Nephron progenitor cell (in vitro differentiated cells): ENCODE measurements at places on chromosomes 16 and 17.
A peak's percentile ranks its signal among the peaks of the same experiment; 100 is the strongest.

GRCh38 chr17:61880589-61881102, 17.3 kb upstream of the BRIP1 start:
- no peak overlapping the region for H3K27ac ChIP-seq
- H3K4me3 ChIP-seq: no peak overlapping the region
- H3K4me1 ChIP-seq: no peaks in the 10 kb centered on the region
- H3K27me3 ChIP-seq: no peaks in the 10 kb centered on the region
- no peak for DNase-seq

DNA sequence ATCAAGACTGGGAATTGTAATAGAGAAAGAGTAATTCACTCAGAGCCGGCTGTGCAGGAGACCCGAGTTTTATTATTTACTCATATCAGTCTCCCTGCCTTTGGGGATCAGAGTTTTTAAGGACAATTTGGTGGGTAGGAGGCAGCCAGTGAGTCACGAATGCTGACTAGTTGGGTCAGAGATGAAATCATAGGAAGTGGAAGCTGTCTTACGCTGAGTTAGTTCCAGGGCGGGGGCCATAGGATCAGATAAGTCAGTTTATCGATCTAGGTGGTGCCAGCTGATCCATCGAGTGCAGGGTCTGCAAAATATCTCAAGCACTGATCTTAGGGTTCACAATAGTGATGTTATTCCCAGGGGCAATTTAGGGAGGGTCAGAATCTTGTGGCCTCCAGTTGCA, 20.2 kb upstream of the GUCY2D start:
- H3K36me3 ChIP-seq: no peaks in the 10 kb centered on the region
- no peak overlapping the region for H3K4me3 ChIP-seq
- H3K4me1 ChIP-seq: peaks cover 1% of the 10 kb centered on the region

- H3K4me3 ChIP-seq: no peak overlapping the region
- peak overlapping the region; percentile 66 for H3K27ac ChIP-seq
- H3K4me1 ChIP-seq: peaks cover 50% of the 10 kb centered on the region
- H3K36me3 ChIP-seq: peaks cover 10% of the 10 kb centered on the region
- H3K27me3 ChIP-seq: no peaks in the 10 kb centered on the region
- no peak for DNase-seq
Measured at GRCh38 chr17:82559566-82560251, 40.2 kb downstream of the FOXK2 start.

DNA sequence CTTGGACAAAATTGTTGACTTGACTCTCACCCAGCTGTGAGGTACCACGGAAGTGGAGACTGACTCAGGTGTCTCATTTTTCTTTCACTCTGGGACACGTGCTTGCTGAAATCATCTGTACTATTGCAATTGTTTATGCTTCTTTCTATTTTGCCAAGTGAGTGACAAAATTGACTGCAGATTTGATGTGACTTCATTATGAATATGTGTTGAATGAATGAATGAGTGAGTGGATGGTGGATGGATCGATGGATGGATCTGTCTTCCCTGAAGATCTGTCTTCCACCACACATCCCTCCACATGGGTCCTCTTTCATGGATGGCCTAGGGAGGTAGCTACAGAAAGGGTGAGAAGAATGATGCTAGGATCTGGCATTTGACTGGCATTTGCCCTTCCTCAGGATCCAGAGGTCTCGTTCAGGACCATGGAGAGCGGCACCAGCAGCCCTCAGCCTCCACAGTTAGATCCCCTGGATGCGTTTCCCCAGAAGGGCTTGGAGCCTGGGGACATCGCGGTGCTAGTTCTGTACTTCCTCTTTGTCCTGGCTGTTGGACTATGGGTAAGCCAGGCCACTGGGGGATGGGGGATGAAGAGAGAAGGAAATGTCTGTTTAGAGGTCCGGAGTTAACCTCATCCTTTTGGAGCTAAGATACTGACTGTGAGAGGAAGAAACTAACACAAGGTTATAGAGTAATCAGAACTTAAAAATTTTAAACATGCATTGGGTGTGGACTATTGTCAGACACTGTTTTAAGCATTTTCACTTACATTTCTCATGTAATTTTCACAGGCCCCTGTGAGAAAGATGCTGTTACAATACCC, 12.7 kb downstream of the SLC5A11 start:
- no peak overlapping the region for H3K4me3 ChIP-seq
- peak; percentile 91 for DNase-seq
- no peak overlapping the region for H3K27ac ChIP-seq
- H3K36me3 ChIP-seq: no peaks in the 10 kb centered on the region

GRCh38 chr17:56085576-56086267, 67.6 kb upstream of the ANKFN1 start:
- no peaks in the 10 kb centered on the region for H3K4me1 ChIP-seq
- H3K27ac ChIP-seq: no peak overlapping the region
- no peaks in the 10 kb centered on the region for H3K36me3 ChIP-seq
- no peak overlapping the region for H3K4me3 ChIP-seq

DNA sequence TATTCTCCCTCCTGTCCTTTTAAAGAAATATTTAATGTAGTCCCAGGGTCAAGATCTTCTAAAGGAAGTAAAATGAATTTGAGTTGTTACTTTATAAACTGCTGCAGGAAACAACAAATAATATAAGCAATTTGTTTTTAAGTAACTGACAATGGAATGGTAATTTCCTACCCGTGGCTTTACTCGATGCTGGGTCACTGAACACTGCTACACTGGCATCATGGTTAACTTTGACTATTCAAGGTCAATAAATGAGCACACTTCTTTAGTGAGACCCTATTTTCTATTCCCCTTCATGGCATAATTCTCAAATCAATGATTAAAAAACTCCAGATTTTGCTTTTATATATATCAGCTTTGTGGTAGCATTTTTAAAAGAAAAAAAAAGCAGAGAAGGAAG, 22.1 kb upstream of the ERCC4 start:
- no peak overlapping the region for H3K27ac ChIP-seq
- H3K4me3 ChIP-seq: no peak overlapping the region
- peaks cover 8% of the 10 kb centered on the region for H3K27me3 ChIP-seq
- DNase-seq: no peak

DNA sequence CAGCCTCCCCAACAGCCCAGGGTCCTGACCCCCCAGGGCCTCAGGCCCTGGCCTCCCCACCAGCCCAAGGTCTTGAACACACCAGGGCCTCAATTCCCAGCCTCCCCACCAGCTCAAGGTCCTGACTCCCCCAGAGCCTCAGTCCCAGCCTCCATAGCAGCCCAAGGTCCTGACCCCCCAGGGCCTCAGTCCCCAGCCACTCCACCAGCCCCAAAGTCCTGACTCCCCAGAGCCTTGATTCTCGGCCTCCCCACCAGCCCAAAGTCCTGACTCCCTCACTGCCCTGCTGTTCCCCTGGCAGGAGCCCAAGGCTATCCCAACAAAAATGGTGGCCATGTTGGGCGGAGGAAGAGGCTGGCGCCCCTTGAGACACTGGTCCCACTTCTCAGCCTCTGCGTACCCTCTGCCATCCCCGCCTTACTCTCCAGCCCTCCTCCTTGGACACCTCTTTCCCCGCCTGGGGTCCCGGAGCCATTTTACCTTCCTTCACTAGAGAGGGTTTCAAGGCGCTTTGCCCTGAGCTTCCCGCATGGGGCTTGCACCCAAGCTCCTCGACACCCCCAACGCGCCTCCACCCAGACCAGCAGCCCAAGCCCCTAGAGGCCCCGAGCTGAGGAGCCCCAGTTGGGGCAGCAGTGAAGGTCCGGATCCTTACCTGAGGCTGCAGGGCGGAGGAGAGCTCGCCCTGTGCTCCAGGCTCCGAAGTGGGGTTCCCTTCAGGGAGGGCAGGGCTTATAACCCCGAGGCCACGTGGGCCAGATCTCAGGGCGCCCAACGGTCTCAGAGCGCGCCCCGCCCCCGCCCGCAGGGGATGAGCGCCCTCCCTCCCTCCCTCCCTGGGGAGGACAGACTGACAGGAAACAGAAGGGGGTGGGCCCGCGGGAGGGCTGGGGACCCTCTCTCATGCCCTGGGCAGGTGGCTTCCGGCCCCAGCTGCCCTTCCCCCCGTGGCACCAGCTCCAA, 3.5 kb upstream of the TSPOAP1 start:
- H3K27ac ChIP-seq: peak overlapping the region; percentile 61
- peaks cover 5% of the 10 kb centered on the region for H3K27me3 ChIP-seq
- peaks cover 75% of the 10 kb centered on the region for H3K4me1 ChIP-seq
- no peaks in the 10 kb centered on the region for H3K36me3 ChIP-seq
- DNase-seq: no peak

DNA sequence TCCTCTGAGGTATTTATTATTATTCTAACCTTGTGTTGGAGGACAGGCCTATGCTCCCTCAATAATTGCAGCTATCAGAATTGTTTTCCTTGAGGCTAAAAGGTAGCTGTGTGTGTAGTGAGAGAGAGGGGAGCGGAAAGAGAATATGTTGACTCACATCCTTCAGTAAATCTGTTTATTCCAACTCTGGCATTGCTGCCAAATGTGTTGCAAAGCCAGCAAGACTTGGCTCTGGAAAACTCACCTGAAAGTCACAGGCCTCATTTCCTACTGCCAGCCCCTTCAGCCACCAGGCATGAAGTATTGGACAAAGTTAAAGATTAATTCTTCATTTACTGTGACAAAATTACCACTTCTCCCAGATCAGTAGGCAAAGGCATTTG, 9.6 kb downstream of the CA10 start:
- no peak overlapping the region for H3K27ac ChIP-seq
- peaks cover under 1% of the 10 kb centered on the region for H3K4me1 ChIP-seq
- no peak overlapping the region for H3K4me3 ChIP-seq
- no peaks in the 10 kb centered on the region for H3K36me3 ChIP-seq
- peaks cover 13% of the 10 kb centered on the region for H3K27me3 ChIP-seq
- DNase-seq: no peak

DNA sequence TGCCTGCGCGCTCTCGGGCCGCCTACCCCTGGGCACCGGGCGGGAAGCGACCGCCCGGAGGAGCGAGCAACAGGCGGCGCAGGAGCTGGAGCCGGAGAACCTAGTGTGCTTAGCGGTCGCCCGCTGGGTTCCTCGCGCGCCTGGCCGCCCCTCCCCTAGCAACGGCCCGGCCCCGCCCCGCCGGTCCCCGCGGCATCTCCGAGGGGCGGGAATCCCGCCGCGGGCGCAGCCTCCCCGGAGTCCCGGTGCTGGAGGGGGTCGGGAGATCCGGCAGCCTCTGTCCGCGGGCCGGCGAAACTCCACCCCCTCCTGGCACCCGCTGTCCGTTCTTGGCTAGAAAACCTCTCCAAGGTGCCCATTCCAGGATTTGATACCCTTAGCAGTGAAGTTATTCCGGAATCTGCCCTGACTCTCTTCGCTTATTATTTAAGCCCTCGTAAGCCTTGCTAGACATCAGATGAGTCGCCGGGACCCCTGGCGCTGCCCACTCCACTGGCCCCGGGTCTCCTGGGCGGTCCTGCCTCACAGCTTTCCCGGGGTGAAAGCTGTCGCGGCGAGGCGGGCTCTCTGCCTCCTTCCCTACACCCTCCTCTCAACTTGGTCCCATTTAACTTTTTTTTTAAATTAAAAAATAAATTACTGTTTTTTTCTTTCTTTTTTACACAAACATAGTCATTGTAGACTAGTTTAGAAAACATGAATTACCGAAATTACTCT, at the start of gene RPRML:
RPRML (minus strand) TSS at position 107 of the 717 bp plus-strand sequence. CDS start 246 bp downstream, outside the sequence.
- peak; percentile 79 for DNase-seq
- H3K4me1 ChIP-seq: peaks cover 14% of the 10 kb centered on the region
- no peaks in the 10 kb centered on the region for H3K36me3 ChIP-seq
- H3K4me3 ChIP-seq: peak within 1 kb of the TSS; percentile 83

DNA sequence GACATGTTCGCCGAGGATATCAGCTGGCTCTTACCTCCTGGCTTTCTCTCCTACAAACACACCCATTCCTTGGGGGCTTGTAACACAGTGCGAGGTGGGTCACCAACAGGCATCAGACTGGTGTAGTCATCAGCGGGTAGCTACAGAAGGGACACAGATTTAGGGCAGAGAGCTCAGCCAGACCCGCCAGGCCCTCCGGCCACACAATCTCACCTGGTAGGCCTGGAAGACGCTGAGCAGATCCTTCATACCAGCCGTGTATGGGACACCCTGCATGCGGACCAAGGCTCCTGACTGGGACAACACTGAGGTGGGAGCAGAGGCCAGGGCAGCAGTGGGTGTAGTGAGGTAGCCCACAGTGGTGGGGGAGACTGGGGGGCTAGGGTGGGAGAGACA, 5.8 kb downstream of the ESRP2 start:
- no peak for DNase-seq
- no peaks in the 10 kb centered on the region for H3K36me3 ChIP-seq
- peaks cover 40% of the 10 kb centered on the region for H3K4me1 ChIP-seq
- peaks cover 35% of the 10 kb centered on the region for H3K27me3 ChIP-seq
- H3K27ac ChIP-seq: no peak overlapping the region

GRCh38 chr17:40707745-40708144, 4.2 kb upstream of the KRT24 start:
- peaks cover 14% of the 10 kb centered on the region for H3K4me1 ChIP-seq
- H3K4me3 ChIP-seq: no peak overlapping the region
- peaks cover 19% of the 10 kb centered on the region for H3K27me3 ChIP-seq
- DNase-seq: no peak
- peak overlapping the region; percentile 30 for H3K27ac ChIP-seq

- DNase-seq: no peak
- H3K4me3 ChIP-seq: peak overlapping the region; percentile 26
- no peak overlapping the region for H3K27ac ChIP-seq
- H3K36me3 ChIP-seq: peaks cover 22% of the 10 kb centered on the region
Measured at GRCh38 chr17:10197362-10197720, 1.1 kb downstream of the GAS7 start.

DNA sequence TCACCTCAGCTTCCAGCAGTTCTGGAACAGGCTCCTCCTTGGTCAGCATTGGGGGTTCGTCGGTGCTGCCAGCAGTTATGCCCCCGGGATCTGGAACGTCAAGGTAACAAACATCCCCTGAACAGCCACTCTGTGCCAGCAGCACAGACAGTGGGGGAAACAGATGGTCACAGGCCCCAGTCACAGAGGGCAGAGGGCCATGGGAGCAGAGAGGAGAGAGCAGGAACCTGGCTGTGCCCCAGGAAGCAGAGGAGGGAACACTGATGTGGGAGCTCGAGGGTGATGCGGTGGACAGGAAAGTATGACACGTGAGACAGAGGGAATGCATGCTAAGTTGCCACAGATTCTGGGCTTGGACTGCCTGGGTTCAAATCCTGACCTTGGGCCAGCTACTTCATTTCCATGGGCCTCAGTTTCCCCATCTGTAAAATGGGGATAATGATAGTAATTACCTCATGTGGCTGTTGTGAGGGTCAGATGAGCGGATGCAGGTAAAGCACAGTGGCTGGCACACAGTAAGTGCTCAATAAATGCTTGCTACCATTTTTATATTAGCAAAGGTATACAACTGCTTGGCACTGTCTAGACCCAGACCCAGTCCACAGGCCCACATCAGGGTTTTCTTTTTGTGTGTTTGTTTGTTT, 4.9 kb downstream of the BCL7C start:
- H3K27me3 ChIP-seq: peaks cover 6% of the 10 kb centered on the region
- no peak for DNase-seq
- peak overlapping the region; percentile 95 for H3K27ac ChIP-seq
- peaks cover 30% of the 10 kb centered on the region for H3K36me3 ChIP-seq

GRCh38 chr17:6070430-6070912, 292 bp downstream of the WSCD1 start:
- DNase-seq: peak; percentile 49
- no peaks in the 10 kb centered on the region for H3K36me3 ChIP-seq
- no peak overlapping the region for H3K27ac ChIP-seq
- H3K27me3 ChIP-seq: peaks cover 83% of the 10 kb centered on the region
